Thoracic aorta (tissue), 2 donors: ENCODE measurements at places on chromosomes 3 and 15.

DNA sequence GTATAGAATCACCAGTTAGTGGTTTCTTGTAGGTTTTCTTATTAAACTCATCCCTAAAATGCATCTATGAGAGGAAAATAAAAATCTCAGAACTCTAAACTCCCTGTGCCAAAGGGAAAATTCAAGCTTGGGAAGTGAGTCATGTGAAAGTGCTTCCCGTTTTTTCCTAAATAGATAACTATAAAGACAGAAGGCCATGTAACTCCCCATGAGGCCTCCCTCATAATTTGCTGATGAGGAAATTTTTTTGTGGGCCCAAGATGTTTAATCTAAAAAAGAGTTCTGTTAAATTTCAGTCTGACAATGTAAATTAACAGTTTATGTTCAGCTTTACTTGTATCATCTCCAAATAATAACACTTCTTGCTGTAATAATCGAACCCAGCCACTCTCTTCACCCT, 1273.9 kb downstream of the OTOL1 start:
- no peak overlapping the region for H3K4me3 ChIP-seq
- no peaks in the 10 kb centered on the region for H3K36me3 ChIP-seq
- H3K27me3 ChIP-seq = no peaks in the 10 kb centered on the region

DNA sequence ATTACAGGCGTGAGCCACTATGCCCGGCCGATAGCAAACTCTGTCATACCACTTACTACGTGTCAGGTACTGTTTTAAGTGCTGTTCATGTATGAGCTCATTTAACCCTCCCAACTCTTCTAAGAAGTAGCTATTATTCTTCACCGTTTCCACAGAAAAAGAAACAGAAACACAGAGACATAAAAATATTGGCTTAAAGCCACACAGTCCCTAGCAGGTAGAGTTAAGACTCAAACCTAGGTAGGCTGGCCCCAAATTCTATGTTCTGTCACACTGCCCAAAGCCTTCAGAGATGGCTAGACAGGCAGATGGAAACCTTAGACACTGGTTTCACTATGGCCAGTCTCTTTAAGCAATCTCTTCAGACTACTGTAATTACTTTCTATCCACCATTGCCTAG, 149.8 kb upstream of the KCNMB2 start:
- H3K4me3 ChIP-seq = no peak overlapping the region
- H3K27ac ChIP-seq = no peak overlapping the region
- no peaks in the 10 kb centered on the region for H3K27me3 ChIP-seq
- H3K4me1 ChIP-seq = peaks cover 12% of the 10 kb centered on the region
- no peak for DNase-seq

- H3K4me3 ChIP-seq = no peak overlapping the region
- no peak for DNase-seq
- H3K27me3 ChIP-seq = no peaks in the 10 kb centered on the region
Measured at GRCh38 chr3:18351823-18352744, 73.1 kb downstream of the SATB1 start.

DNA sequence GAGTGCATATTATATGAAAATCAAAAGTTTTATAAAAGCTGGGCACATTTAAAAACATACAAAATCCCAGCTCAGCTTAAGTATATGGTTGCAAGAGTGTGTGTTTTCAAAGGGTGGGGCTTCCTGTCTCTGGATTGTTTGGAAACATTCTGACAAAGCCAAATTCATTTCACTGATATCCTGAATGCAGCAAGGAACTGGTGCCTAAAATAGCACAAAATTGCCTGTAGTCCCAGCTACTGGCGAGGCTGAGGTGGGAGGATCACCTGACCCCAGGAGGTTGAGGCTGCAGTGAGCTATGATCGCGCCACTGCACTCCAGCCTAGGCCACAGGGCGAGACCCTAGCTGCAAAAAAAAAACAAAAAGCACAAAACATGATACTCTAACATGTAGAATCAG, 13.0 kb upstream of the TJP1 start:
- no peaks in the 10 kb centered on the region for H3K27me3 ChIP-seq
- H3K27ac ChIP-seq = no peak overlapping the region

- peaks cover 3% of the 10 kb centered on the region for H3K4me1 ChIP-seq
- DNase-seq = no peak
- no peak overlapping the region for H3K4me3 ChIP-seq
- no peaks in the 10 kb centered on the region for H3K27me3 ChIP-seq
- H3K36me3 ChIP-seq = no peaks in the 10 kb centered on the region
Measured at GRCh38 chr15:47523681-47524475, 193.4 kb upstream of the SEMA6D start.

- no peak overlapping the region for H3K4me3 ChIP-seq
- peaks cover 27% of the 10 kb centered on the region for H3K36me3 ChIP-seq
- no peaks in the 10 kb centered on the region for H3K27me3 ChIP-seq
- H3K27ac ChIP-seq = no peak overlapping the region
Measured at GRCh38 chr3:45940004-45940780, 3.1 kb upstream of the CXCR6 start.
